ENCODE measurements at places on chromosomes 16 and 17.

DNA sequence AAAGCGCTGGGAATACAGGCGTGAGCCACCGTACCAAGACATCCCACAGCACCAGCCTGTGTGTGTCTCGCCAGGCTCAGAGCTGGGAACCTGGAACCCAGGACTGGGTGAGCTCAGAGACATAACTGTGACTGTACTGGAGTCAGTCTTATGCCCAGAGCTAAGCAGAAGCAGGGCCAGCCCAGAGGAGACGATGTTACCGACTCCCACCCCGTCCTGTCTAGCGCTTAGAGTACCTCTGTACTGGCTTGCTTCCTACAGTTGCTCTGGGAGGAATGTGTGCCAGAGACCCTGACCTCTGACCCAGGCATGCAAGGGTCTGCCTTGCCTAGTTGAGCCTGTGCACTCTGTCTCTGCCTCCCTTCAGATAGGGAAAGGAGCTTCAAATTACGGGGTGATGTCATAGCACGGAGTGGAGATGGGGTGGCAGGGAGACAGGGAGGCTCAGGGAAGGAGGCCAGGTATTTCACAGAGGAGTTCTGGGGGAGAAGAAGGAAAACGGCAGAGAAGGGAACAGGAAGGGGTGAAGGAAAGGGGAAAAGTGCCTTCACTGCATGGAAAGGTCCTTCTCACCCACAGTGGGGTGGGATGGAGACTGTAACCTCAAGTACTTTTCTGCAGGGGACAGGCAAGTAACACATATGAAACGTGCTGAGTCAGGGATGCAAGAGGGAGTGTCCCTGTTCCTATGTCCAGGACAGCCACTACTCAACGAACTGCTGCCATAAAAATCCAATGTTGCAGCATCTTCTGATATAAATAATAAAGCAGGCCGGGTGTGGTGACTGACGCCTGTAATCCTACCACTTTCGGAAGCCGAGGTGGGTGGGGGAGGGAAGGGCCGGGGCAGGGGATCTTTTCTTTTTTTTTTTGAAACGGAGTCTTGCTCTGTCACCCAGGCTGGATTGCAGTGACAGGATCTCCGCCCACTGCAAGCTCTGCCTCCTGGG lies 5.8 kb upstream of the ARMC5 start:
- H3K36me3 ChIP-seq: no peaks in the 10 kb centered on the region
- peak overlapping the region; percentile 17 for H3K27ac ChIP-seq
- H3K27me3 ChIP-seq: no peaks in the 10 kb centered on the region
- DNase-seq: no peak
- H3K4me3 ChIP-seq: no peak overlapping the region
- peaks cover 18% of the 10 kb centered on the region for H3K4me1 ChIP-seq

- peaks cover 13% of the 10 kb centered on the region for H3K4me1 ChIP-seq
- no peaks in the 10 kb centered on the region for H3K36me3 ChIP-seq
- no peak overlapping the region for H3K27ac ChIP-seq
Measured at GRCh38 chr16:68480084-68480995, 32.0 kb upstream of the SMPD3 start.

- H3K4me3 ChIP-seq: no peak overlapping the region
- no peaks in the 10 kb centered on the region for H3K36me3 ChIP-seq
- H3K4me1 ChIP-seq: peaks cover 18% of the 10 kb centered on the region
Measured at GRCh38 chr17:45231481-45232116, 9.9 kb downstream of the FMNL1 start.

DNA sequence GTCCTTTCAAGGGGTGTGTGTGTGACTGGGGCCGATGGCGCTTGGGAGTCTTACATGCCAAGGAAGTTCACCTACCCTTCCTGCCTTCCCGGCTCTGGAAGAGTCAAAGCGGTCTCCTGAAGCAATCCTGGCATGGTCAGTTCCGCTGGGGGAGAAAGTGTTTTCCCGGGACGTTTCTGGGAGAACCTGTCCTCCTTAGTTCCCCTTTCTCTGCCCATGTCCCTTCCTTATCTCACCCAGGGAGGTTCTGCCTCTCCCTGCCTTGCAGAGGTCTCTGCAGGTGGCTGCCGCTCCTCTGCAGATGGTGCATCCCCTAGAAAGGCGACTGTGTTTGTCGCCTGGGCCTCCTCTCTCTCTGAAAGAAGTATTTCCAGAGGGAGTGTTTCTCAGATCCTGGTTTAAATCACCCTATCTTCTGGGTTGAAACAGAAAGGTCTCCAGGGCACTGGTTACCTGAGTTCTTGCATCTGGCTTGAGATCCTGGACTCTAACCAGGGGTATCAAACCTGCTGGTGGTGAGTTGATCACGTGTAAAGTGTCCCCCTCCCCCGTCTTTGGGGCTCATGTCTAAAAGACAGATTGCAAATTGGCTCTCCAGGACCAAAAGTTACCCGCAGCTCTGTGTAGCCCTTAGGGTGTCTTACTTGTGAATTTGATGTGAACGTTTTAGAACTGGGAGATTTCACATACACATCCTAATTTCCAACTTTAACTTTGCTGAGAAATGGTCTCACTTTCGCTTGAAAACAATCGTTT lies 1.9 kb downstream of the PRKCB start:
- H3K27ac ChIP-seq: no peak overlapping the region
- no peaks in the 10 kb centered on the region for H3K27me3 ChIP-seq
- no peak overlapping the region for H3K4me3 ChIP-seq
- DNase-seq: no peak

- H3K36me3 ChIP-seq: no peaks in the 10 kb centered on the region
- H3K27me3 ChIP-seq: no peaks in the 10 kb centered on the region
- DNase-seq: no peak
- no peak overlapping the region for H3K4me3 ChIP-seq
Measured at GRCh38 chr17:19457830-19458271, 46.8 kb downstream of the RNF112 start.
